Adipocyte (in vitro differentiated cells): ENCODE measurements at places on chromosomes 2 and 18.

- DNase-seq = no peak
Observed at GRCh38 chr18:57856557-57857280, 53.6 kb upstream of the ATP8B1 start.

- peak; percentile 82 for DNase-seq
Observed at GRCh38 chr2:109335631-109336176, 206.7 kb downstream of the SH3RF3 start.

- DNase-seq = peak; percentile 35
Observed at GRCh38 chr2:196939371-196939770, 12.9 kb upstream of the PGAP1 start.

GRCh38 chr2:238775591-238775990, 72.3 kb upstream of the TWIST2 start:
- no peak for DNase-seq

GRCh38 chr2:216677439-216678097, 17.8 kb downstream of the IGFBP5 start:
- no peak for DNase-seq

- peak; percentile 88 for DNase-seq
Observed at GRCh38 chr2:170409164-170409535, 231.2 kb downstream of the MYO3B start.

DNA sequence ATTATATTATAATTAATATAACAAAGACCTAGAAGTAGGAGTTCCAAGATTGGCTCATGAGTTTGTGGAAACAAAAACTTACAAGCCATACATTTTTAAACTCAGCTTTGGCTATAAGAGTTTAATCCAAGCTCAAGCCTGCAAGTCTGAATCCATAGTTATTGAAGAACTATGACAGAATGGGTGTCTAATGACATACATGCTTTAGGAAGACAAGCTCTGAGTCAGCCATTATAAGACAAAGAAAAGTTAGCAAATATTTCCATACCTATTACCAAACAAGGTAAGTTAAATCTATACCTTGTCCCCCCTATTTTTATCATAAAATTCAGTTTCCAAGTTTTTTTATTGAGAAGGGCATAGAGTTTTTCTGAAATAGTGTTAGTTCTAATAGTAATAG, 95.6 kb downstream of the POLR1A start:
- no peak for DNase-seq

GRCh38 chr2:107553539-107553938, 273.2 kb upstream of the RGPD4 start:
- DNase-seq = no peak

GRCh38 chr18:12779043-12779442, 76.2 kb downstream of the PSMG2 start:
- no peak for DNase-seq

DNA sequence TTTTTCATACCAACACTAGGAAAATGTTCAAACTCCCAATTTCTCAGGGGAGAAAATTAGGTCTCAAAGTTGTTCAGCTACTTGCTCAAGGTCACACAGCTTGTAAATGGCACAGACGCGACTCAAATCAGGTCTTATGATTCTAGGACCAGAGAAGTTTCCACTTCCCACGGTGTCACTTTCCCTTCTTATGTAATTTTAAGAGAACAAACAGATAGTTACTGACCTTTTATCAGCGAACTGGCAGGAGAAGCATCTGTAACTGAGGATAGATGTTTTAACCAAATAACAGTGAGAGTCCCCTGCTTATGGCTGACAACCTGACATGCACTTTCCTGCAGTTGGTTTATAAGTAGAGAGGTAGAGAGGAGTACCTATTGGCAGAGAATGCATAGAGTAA, 2.1 kb upstream of the KCNJ3 start:
- no peak for DNase-seq

- no peak for DNase-seq
Observed at GRCh38 chr2:134396493-134396892, 142.6 kb downstream of the MGAT5 start.
